Left lung (tissue), 14 donors: ENCODE measurements at places on chromosomes 6 and 20. TPM values are rescaled to one million over a fixed set of nuclear protein-coding genes. Genes with fewer than 3 reads are reported as not detected.

IPCEF1 gene
- 2.4 TPM for total RNA-seq

- DNase-seq, result no peak
- H3K27me3 ChIP-seq, result peaks cover 100% of the 10 kb centered on the region
- no peak overlapping the region for H3K4me3 ChIP-seq
- H3K27ac ChIP-seq, result no peak overlapping the region
- no peaks in the 10 kb centered on the region for H3K4me1 ChIP-seq
These were observed 111.9 kb downstream of the TRIM27 start for GRCh38 chr6:28811873-28812272.

DNA sequence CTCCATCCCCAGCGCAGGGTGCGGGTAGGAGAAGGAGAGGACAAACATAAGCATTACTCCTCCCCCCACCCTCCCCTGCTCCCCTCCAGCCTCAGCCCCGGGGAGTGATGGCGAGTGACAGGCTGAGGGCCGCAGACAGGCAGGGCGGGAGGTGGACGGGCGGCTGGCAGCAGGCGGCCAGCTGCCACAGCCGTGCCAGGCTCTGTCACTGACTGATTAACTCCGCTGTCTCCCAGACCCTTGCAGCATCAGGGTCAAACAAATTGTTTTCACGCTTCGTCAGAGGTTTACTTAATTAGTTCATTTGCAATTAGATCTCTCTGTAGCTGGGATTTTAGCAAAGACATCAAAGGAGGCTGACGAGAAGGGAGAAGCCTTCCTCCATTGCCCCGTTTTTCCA is 41.9 kb downstream of the FOXP4 start:
- no peak for DNase-seq
- H3K4me1 ChIP-seq, result no peaks in the 10 kb centered on the region
- H3K4me3 ChIP-seq, result no peak overlapping the region
- no peaks in the 10 kb centered on the region for H3K27me3 ChIP-seq
- H3K27ac ChIP-seq, result no peak overlapping the region

GRCh38 chr6:160790028-160790792 is 88.2 kb downstream of the PLG start:
- H3K4me3 ChIP-seq, result no peak overlapping the region
- no peak overlapping the region for H3K27ac ChIP-seq
- no peaks in the 10 kb centered on the region for H3K4me1 ChIP-seq
- no peaks in the 10 kb centered on the region for H3K36me3 ChIP-seq
- no peaks in the 10 kb centered on the region for H3K27me3 ChIP-seq

- no peak overlapping the region for H3K4me3 ChIP-seq
- no peaks in the 10 kb centered on the region for H3K36me3 ChIP-seq
- DNase-seq, result no peak
- H3K27me3 ChIP-seq, result no peaks in the 10 kb centered on the region
- no peak overlapping the region for H3K27ac ChIP-seq
These were observed 65.2 kb downstream of the GCNT2 start for GRCh38 chr6:10586302-10586701.

PPIL6 gene
- total RNA-seq, result 4.5 TPM

- DNase-seq, result no peak
- H3K27ac ChIP-seq, result no peak overlapping the region
- H3K27me3 ChIP-seq, result no peaks in the 10 kb centered on the region
- H3K4me1 ChIP-seq, result no peaks in the 10 kb centered on the region
These were observed 23.9 kb upstream of the VSTM2L start for GRCh38 chr20:37878835-37879599.

VSX1 gene
- not detected for total RNA-seq

SERPINB1 gene
- total RNA-seq, result 121 TPM

DNA sequence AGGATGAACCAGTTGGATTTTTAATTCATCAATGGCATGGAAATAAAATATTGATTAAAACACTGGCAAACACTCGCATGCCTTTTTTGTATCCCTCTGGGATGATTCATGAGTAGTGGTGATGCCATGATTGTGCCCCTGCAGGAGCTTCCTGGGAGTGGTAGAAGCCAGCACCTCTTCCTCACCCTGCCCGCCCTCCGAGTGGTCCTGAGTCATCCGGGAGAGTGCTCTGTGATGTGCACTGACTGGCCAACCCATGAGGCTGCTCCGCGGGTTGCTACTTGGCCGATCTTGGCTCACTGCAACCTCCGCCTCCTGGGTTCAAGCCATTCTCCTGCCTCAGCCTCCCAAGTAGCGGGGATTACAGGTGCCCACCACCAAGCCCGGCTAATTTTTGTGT is 27.4 kb downstream of the GJA10 start:
- no peak for DNase-seq
- H3K36me3 ChIP-seq, result no peaks in the 10 kb centered on the region
- H3K4me3 ChIP-seq, result no peak overlapping the region
- H3K4me1 ChIP-seq, result no peaks in the 10 kb centered on the region
- no peak overlapping the region for H3K27ac ChIP-seq
- no peaks in the 10 kb centered on the region for H3K27me3 ChIP-seq

DNA sequence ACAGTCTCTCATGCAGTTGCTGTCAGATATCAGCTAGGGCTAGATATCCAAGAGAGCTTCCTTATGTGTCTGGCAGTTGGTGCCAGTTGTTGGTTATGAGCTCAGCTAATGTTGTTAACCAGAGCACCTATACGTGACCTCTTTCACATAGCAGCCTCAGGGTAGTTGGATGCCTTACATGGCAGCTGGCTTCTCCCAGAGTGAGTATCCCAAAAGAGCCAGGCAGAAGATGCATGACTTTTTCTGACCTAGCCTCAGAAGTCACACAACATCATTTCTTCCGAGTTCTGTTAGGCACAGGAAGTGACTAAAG is 175.7 kb downstream of the VEGFA start:
- H3K4me3 ChIP-seq, result no peak overlapping the region
- no peaks in the 10 kb centered on the region for H3K36me3 ChIP-seq
- no peaks in the 10 kb centered on the region for H3K4me1 ChIP-seq
- no peaks in the 10 kb centered on the region for H3K27me3 ChIP-seq
- DNase-seq, result no peak
- H3K27ac ChIP-seq, result no peak overlapping the region

GLO1 gene
- 88.8 TPM for total RNA-seq

GRCh38 chr6:32076321-32076809 is 32.8 kb downstream of the TNXB start:
- no peaks in the 10 kb centered on the region for H3K27me3 ChIP-seq
- H3K36me3 ChIP-seq, result no peaks in the 10 kb centered on the region
- H3K4me3 ChIP-seq, result no peak overlapping the region

GRCh38 chr6:16979677-16980370 is 122.0 kb upstream of the STMND1 start:
- no peak for DNase-seq
- H3K4me3 ChIP-seq, result no peak overlapping the region
- H3K4me1 ChIP-seq, result no peaks in the 10 kb centered on the region
- no peaks in the 10 kb centered on the region for H3K36me3 ChIP-seq

GRCh38 chr6:74549746-74550145 is 656.1 kb downstream of the COL12A1 start:
- H3K27ac ChIP-seq, result no peak overlapping the region
- no peak for DNase-seq
- no peaks in the 10 kb centered on the region for H3K27me3 ChIP-seq
- H3K4me1 ChIP-seq, result no peaks in the 10 kb centered on the region
- H3K4me3 ChIP-seq, result no peak overlapping the region

- no peak overlapping the region for H3K4me3 ChIP-seq
- H3K27ac ChIP-seq, result no peak overlapping the region
- no peaks in the 10 kb centered on the region for H3K4me1 ChIP-seq
- no peak for DNase-seq
These were observed 294.0 kb downstream of the SAMD5 start for GRCh38 chr6:147802459-147802858.

DNA sequence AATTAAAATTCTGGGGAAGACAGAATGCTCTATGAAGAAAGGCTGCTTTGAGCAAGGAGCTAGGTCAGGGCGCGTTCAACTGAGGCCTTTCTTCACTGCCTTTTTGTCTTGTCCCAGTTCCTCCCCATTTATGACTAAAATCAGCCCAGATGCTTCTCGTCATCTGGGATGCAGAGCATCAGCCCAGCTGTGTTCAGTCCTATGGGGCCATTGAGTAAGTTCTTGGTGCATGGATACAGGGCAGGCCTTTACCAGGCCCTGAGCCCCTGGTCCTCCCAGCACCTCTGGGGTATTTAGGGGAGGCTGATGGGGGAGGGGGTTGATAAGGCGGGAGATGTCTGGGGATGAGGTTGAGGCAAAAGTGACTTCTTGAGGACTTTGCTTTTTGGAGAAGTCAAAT is 55.7 kb downstream of the PTPN1 start:
- H3K36me3 ChIP-seq, result no peaks in the 10 kb centered on the region
- H3K4me3 ChIP-seq, result no peak overlapping the region
- no peaks in the 10 kb centered on the region for H3K27me3 ChIP-seq

DNA sequence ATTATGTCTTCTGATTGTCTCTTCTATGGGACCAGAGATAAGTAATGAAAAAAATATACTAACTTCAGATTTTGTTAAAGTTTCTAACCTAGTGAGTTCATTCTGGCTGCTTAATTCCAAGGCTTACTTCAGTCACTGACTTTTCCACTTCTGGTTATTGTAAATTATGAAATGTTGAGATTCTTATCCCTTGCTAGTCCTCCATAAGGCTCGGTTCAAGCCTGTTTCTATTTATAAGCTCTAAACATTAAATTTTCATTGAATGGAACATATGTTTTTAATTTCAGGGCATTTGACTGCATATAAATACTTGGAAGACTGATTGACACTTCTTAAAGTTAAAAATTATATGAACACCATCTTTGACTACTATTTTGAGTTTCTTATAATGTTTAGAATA is 23.6 kb upstream of the NKAIN2 start:
- no peaks in the 10 kb centered on the region for H3K4me1 ChIP-seq
- no peak overlapping the region for H3K27ac ChIP-seq
- no peak for DNase-seq
- no peaks in the 10 kb centered on the region for H3K27me3 ChIP-seq
- H3K36me3 ChIP-seq, result no peaks in the 10 kb centered on the region
- no peak overlapping the region for H3K4me3 ChIP-seq

ADISSP gene
- 35.6 TPM for total RNA-seq

GRCh38 chr20:62319346-62319909 is 16.6 kb downstream of the ADRM1 start:
- H3K4me3 ChIP-seq, result no peak overlapping the region
- H3K27ac ChIP-seq, result no peak overlapping the region
- H3K4me1 ChIP-seq, result no peaks in the 10 kb centered on the region
- H3K27me3 ChIP-seq, result no peaks in the 10 kb centered on the region
- DNase-seq, result no peak
- H3K36me3 ChIP-seq, result peaks cover 83% of the 10 kb centered on the region

SERINC1 gene
- total RNA-seq, result 173 TPM

DNA sequence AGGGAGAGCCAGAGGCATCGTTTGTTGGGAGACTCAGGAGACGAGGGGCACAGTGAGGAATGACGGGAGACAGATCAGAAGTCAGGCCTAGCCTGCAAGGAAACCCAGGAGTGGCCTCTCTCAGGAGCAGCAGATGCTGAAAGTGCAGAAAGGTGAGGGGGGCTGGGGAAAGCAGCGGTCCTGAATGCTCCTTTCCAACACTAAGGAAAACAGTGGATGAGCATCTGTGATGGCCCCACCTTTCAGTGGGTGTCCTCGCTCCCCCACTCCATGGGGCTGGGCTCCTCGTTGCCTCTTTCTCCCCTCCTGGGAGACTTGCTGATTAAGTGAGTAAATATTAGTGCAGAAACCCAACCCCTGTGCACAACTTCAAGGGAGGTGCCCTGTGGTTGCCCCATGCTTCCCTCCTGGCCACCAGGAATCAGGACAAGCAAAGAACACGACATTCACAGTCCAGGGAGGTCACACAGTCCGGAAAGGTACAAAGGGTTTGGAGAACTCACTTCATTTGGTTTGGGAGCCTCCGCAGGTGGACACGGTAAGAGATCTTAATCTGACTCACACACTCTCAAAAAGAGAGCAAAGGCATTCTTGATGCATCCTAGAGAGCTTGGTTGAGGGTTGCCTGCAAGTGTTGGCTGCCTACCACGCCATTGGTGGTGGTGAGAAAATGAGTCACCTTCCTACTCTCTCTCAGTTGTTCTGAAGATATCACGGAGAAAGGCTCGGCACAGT is 9.7 kb upstream of the BPIFB1 start:
- no peaks in the 10 kb centered on the region for H3K36me3 ChIP-seq
- H3K27me3 ChIP-seq, result peaks cover 15% of the 10 kb centered on the region
- H3K27ac ChIP-seq, result no peak overlapping the region
- no peak overlapping the region for H3K4me3 ChIP-seq
- no peak for DNase-seq
- H3K4me1 ChIP-seq, result peaks cover 6% of the 10 kb centered on the region

GRCh38 chr20:48750941-48751635 is 76.7 kb downstream of the PREX1 start:
- no peak overlapping the region for H3K4me3 ChIP-seq
- H3K4me1 ChIP-seq, result peaks cover 89% of the 10 kb centered on the region
- peak overlapping the region; percentile 85 for H3K27ac ChIP-seq
- H3K36me3 ChIP-seq, result no peaks in the 10 kb centered on the region
- no peak for DNase-seq
- peaks cover 17% of the 10 kb centered on the region for H3K27me3 ChIP-seq

LY6G6F gene
- 1.4 TPM for total RNA-seq

APOBEC2 gene
- total RNA-seq, result 0.29 TPM

GRCh38 chr6:127566651-127567050 is 10.3 kb upstream of the C6orf58 start:
- H3K4me1 ChIP-seq, result no peaks in the 10 kb centered on the region
- H3K27me3 ChIP-seq, result no peaks in the 10 kb centered on the region
- H3K27ac ChIP-seq, result no peak overlapping the region
- no peak overlapping the region for H3K4me3 ChIP-seq
- DNase-seq, result no peak
- no peaks in the 10 kb centered on the region for H3K36me3 ChIP-seq

WFDC12 gene
- 0.44 TPM for total RNA-seq

TRERF1 gene
- 6.7 TPM for total RNA-seq

NOTCH4 gene
- total RNA-seq, result 58.4 TPM

- no peak overlapping the region for H3K4me3 ChIP-seq
- no peak for DNase-seq
- no peaks in the 10 kb centered on the region for H3K4me1 ChIP-seq
- no peaks in the 10 kb centered on the region for H3K27me3 ChIP-seq
These were observed 88.0 kb downstream of the METTL24 start for GRCh38 chr6:110270165-110270564.

DNA sequence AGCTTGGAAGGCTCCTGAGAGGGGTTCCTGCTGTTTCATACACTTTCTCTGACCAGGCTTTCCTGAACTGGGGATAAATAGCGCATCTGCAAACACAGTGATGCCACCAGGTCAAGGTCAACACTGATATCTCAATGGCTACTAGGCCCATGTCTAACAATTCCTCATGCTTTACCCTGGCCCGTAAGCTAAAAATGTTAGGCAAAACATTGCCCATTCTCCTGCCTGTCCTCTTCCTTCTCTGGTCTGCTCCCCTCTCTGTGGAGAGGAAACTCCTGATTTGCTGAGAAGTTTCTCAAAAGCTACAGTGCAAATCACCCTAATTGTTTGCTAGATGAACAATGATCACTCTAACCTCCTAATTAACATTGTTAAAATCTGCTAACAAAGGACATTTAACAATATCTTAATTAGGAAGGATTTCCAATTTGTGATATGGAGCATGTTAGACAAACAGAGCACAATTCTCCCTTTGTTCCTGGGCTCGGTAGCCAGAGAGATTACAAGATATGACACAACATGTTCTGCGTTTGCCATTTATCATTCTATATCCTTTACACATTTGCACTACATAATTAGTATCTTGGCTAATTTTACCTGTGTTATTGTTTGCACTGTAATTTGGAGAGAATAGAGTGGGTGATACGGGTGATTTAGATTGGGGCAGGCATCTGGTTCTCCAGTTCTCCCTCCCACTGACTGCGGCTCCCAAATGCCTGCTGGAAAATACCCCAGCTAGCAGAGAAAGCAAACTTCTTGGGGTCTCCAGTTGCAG is 266.8 kb downstream of the CD83 start:
- no peaks in the 10 kb centered on the region for H3K36me3 ChIP-seq
- no peak overlapping the region for H3K27ac ChIP-seq
- DNase-seq, result no peak
- H3K4me3 ChIP-seq, result no peak overlapping the region
- no peaks in the 10 kb centered on the region for H3K4me1 ChIP-seq

BANF2 gene
- total RNA-seq, result not detected

LPA gene
- total RNA-seq, result not detected

SYNGAP1 gene
- 18.1 TPM for total RNA-seq

SH3BGRL2 gene
- total RNA-seq, result 22.0 TPM
